ENCODE measurements at places on chromosomes 4 and X.

- DNase-seq: no peak
Observed at GRCh38 chr4:99807666-99808065, 9.0 kb upstream of the DAPP1 start.

DNA sequence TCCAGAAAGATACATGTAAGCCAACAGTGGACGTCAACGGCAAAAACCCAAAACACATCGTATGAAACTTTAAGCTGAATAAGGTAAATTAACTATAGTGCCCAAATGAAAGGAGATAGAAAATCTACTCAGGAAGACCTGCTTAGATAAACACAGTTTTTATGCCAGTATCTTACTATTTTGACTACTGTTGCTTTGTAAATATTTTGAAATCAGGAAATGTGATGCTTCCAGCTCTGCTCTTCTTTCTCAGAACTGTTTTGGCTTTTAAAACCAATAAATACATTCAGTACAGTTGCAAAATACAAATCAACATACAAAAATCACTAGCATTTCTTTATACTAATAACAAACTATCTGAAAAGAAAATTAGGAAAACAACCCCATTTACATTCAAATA is 83.8 kb downstream of the SMARCA5 start:
- DNase-seq: no peak

DNA sequence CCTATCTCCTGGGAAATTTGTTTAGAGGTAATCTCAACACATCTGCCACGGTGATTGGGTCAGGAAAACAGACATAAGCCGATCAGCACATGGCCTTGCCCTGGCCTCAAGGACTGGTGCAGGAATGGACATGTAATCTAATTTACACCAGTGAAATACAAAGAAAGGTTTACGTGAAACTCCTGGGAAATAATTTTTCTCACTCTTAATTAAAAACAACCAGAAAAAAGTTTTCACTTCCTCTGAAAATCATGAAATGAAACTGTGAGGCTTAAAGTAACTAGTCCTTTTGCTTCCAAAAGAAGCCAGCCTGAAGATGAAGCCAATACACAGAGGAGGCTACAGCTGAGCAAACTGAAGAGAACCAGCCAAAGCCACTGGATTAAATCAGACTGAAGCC is 154.1 kb upstream of the FAM241A start:
- no peak for DNase-seq

DNA sequence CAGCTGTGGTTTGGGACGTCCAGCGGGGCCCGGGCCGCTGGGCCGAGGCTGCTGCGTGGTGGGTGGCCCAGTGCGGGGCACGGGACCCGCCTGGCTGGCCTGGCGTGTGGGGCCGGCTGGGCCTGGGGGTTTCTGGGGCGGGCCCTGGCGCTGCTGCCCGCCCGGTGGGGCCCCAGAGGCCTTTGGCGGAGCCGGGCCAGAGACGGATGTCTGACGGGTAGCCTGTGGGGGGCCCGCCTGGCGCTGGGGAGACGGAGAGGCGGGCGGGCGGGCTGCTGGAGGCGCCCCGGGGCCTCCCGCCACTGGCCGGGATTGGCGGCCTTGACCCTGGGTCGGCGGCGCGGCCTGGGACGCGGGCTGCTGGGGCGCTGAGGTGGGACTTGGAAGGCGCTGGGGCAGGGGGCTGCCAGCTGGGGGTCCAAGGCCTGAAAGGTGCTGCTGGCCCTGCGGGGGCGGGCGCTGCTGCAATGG is 8.1 kb upstream of the TIMP1 start:
- DNase-seq: no peak

GRCh38 chr4:138209094-138209493 is 33.1 kb downstream of the SLC7A11 start:
- no peak for DNase-seq

DNA sequence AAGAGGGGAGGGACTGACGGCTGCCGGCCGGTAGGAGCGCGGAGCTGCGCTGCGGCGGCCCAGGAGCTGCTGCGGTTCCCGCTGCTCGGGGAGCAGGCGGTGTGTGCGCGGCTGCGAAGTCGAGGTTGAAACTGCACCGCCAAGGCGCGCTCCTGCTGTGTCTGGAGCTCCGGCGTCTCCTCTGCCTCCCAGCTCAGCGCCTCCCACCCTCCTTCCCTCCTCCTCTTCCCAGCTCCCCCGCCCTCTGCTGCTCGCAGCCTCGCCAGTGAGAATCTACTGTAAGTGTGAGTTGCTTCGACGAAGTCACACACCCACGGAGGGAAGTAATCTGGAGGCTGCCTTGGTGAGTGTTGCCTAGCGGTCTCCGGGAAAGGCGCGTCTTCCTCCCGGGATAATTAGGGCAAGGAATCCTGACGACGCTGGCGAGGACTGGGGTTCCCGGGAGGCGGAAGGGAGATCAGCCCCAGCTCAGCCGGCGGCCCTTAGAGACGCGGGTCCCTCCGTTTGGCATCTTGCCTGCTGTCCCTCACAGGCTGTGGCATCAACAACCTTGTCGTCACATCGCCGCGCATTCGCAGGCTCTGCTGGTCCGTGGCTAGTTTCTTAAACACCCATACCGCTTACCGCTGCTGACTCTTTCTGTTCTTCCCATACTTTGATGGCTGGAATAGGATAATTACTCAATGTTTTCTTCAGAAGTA is at the start of gene EPHA5:
Gene EPHA5, minus strand, starts transcription at position 159 of the 701 bp plus-strand sequence. CDS start 747 bp downstream, outside the sequence.
- DNase-seq: no peak

- DNase-seq: no peak
Observed at GRCh38 chr4:168696826-168697225, 200.0 kb downstream of the PALLD start.

GRCh38 chr4:40865696-40866095 is 115.9 kb downstream of the NSUN7 start:
- DNase-seq: no peak

DNA sequence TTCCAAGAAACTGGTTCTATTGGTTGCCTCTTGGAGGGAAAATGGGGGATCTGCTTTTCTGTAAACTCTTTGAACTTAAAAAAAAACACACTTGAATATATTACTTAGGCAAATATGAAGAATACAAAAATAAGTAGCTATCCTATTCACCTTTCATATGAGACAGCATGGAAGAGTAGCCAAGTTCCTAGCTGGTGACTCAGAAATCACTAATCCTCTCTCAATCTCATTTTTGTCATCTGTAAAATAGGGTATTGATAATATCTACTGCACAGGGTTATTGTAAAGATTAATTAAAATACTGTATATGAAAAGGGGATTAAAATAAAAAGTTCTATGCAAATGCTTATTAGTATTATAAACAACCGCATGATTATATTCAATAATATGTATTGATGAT is 12.7 kb downstream of the MGARP start:
- DNase-seq: no peak

- DNase-seq: no peak
Observed at GRCh38 chr4:179836179-179837075, 2394.2 kb upstream of the AGA start.

- no peak for DNase-seq
Observed at GRCh38 chr4:74217365-74217764, 59.4 kb downstream of the MTHFD2L start.

- DNase-seq: no peak
Observed at GRCh38 chrX:53678667-53679066, 7.9 kb downstream of the HUWE1 start.

- no peak for DNase-seq
Observed at GRCh38 chr4:73070074-73070390, 516 bp upstream of the COX18 start.

- DNase-seq: no peak
Observed at GRCh38 chrX:85698921-85699320, 319.5 kb upstream of the POF1B start.

DNA sequence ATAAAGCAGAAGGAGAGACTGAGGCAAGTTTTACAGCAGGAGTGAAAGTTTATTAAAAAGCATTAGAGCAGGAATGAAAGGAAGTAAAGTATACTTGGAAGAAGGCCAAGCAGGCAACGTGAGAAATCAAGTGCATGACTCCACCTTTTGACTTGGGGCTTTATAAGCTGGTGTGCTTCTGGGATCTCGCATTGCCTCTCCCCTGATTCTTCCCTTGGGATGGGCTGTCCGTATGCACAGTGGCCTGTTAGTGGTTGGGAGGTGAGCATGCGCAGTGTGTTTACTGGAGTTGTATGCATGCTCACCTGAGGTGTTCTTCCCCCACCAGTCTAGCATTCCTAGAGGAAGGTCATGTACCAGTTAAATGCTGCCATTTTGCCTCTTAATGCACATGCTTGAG is 29.1 kb upstream of the C1QTNF7 start:
- no peak for DNase-seq

DNA sequence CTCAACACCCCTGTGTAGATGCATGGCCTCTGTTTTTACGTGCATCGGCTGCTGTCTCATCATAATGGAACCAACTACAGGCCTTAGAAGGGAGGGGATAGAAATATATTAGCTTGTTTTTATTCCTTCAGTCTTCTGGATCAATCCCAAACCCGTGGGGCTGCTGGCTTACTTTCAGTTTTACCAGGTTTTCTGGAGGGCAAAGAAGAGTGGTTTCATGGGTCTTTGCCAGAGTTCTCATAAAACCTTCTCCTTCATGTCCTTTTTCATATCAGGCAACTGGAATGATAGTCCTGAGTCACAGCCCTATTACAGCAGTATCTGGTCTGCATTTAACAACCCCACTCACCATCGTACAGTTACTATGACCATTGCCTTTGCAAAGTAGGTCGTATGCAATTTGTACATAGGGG is 34.6 kb downstream of the PPP2R2C start:
- DNase-seq: no peak

DNA sequence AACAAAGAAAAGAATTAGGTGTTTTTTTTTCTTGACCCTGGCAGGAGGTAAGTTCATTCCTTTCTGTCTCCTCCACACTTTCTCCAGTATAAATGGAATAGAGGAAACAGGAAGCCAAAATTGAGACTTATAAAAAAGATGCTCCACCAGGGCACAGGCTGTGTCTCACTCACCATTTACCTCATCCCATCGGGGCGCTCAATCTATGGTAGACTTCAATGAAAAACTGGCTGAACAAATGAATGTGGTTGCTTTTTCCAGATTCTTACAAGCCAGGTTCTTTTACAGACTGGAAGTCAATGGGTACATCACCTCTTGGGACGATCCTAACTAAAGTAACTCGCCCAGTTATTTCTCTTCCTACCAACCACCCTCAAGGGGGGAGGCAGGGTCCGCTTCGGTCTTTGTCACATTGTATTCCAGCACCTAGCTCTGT is 685 bp downstream of the COMMD8 start:
- DNase-seq: no peak

DNA sequence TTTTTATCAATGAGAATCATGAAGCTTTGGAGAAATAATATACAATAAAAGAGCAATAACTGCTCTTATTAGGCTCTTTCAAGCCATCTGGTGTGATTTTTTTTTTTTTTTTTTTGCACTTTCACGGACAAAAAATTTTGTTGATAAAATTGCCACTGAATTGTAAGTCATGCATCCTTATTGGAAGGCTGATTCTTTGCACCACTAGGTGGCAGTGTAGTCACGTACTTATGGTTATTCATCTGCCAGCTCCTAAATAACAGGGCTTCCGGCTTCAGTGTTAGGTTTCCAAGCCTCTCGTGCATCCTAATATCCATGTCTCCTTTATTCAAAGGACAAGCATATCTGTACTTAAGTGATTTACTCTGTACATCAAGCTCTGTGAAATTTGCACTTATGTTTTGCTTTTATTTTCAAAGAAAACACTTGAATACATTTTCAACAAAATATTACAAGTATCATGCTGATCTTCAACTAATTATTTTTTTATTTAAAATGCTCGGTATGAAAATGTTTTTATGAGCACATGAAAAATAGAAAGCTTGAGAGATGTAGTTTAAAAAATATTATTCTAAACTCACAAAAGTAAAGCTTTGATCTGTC is 1578.3 kb upstream of the TENM3 start:
- DNase-seq: no peak
